Stimulated activated CD4-positive, alpha-beta T cell treated with anti-CD3 and anti-CD28 coated beads, Interleukin-15, amount 100 ng/mL, for 48 hours (primary cell): ENCODE measurements at places on chromosomes 13 and 19.

GRCh38 chr19:47156861-47157430 lies 26.3 kb downstream of the SAE1 start:
- no peak for DNase-seq

DNA sequence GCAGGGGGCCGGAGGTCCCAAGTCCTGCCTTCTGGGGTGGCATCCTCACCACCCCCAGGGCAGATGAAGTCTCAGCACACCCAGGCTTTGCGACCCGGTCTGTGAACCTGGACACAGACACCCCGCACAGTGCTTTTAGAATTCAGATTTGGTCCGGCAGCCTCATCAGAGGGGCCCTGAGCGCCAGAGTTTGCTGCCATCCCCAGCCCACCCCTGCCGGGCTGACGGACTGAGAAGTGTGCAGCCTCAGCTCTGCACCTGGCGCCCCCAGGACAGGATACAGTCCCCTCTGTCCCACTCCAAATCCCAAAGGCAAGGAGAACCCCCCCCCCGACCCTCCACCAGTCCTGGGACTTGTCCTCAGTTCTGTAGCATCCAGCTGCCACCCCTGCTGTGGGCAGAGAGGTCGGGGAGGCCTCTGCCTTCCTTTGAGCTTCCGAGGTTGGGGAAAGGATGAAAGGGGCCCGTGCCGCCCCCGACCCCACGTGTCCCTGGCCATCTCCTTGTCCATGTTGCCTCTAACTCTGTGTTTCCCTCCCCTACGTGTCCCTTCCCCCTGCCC lies 16.9 kb downstream of the CAPN12 start:
- no peak for DNase-seq

DNA sequence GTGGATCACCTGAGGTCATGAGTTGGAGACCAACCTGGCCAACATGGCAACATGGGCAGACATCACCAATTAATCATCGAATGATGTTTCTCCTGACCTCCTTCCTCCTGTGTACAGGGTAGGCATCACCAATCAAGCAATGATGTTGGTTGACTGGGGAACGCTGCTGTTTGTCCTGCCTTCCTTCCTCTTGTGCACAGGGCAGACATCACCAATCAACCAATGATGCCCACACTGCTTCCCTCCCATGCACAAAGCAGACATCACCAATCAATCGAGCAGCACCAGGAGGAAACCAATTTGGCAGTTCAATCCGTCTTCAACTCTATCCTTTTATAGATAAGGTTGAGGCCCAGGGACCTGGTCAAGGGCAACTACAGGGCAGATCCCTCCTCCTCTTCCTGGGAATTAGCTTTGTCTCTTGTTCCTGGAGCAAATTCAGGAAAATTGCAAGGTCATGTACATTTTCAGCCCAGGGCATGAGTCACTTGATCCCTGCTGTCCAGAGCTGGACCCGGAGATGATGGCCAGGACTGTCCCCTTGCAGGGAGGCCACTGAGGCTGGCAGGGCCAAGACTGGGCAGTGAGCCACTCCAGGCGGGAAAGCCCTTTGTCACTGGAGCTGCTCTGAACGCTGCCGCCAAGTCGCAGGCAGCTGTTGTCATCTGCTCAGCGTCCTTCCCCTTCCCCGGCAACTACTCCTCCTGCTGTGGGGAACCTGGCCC lies 5.3 kb upstream of the CSNK1G2 start:
- no peak for DNase-seq

DNA sequence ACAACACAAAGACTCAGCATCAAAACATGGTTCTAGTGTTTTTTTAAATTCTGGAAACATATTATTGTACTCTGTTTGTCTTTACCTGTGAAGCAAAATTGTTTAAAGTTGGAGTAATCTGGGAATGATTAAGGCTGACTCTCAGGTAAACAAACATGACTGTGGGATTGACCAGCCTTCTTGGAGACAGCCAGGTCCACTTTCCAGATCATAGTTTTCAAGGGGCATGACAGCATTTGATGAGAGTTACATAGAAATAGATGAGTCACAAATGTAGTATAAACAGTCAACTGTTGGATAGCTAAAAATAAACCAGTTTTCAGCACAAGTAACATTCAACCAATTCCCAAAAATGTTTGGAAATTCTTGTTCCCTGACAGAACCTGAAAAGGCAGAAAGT lies 1680.9 kb downstream of the OLFM4 start:
- no peak for DNase-seq

GRCh38 chr19:11125994-11126685 lies 29.4 kb downstream of the SPC24 start:
- peak; percentile 53 for DNase-seq

GRCh38 chr19:51059715-51060114 lies 5.2 kb downstream of the KLK13 start:
- no peak for DNase-seq

GRCh38 chr13:41002606-41003005 lies 16.5 kb downstream of the ELF1 start:
- no peak for DNase-seq

- DNase-seq: no peak
These were observed 52.0 kb downstream of the KLF5 start for GRCh38 chr13:73110814-73111213.

DNA sequence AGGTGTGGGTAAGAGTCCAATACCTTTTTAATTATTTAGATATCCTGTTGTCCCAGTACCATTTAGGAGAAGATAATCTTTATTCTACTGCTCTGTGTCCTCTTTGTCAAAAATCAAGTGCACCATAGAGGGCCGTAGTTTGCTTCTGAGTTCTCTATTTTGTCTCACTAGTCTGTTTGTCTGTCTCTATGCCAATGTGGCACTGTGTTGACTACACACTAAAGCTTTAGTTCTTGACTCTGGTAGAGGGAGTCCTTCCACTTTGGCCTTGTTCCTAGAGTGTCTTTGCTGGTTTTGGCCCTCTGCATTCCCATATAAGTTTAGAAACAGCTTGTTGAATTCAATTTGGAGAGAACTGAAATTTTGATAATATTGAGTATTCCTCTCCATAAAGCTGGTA lies 75.9 kb downstream of the SCGB2B2 start:
- DNase-seq: no peak

GRCh38 chr13:100409132-100409531 lies 179.5 kb downstream of the GGACT start:
- DNase-seq: no peak
